SHP77 treated with DMSO at 0.1 percent for 48 hours (cell line): ENCODE measurements at places on chromosomes 3 and 15.

DNA sequence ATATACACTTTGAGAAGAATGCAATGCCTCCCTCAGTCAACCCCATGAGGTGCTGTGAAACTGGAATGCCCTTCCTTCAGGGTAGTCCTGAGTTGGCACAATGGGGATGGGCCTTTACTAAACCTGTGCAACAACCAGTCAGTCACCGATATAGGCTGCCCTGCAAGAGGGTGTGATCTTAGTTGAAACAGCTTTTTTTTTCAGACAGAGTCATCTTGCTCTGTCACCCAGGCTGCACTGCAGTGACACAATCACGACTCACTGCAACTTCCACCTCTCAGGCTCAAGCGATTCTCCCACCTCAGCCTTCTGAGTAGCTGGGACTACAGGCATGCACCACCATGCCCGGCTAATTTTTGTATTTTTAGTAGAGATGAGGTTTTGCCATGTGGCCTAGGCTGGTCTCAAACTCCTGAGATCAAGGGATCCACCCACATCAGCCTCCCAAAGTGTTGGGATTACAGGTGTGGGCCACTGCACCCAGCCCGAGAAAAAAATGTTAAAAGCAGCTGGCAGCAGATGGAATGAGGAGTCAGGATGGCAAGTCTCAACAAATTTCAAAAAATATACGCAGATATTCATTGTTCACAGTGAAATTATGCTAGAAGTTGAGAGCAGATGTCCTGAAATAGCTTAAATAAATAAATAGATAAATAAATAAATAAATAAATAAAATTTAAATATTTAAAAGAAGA lies 31.8 kb downstream of the MYO5A start:
- no peak for DNase-seq

DNA sequence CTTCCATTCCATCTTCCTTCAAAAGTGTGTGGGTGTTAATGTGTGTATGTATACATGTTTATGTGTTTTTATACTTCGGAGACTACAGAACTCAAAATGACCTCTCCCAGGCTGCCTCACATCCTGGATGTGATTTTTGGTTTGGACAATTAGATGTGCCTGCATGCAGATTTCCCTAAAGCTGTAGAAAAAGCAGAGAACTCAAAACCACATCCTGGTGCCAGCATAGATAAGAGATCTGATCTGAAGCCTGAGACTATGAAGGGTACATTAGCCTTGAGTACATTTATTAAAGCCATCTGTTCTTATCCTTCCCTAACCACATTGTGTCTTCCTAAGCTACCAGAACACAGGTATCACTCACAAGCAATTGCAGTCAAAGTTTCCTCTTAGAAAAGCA lies 319.4 kb upstream of the RASGRP1 start:
- DNase-seq: no peak

- DNase-seq: no peak
Measured at GRCh38 chr3:195886181-195887141, 21.9 kb downstream of the TNK2 start.

- DNase-seq: no peak
Measured at GRCh38 chr3:53703630-53704362, 142.4 kb downstream of the CHDH start.

DNA sequence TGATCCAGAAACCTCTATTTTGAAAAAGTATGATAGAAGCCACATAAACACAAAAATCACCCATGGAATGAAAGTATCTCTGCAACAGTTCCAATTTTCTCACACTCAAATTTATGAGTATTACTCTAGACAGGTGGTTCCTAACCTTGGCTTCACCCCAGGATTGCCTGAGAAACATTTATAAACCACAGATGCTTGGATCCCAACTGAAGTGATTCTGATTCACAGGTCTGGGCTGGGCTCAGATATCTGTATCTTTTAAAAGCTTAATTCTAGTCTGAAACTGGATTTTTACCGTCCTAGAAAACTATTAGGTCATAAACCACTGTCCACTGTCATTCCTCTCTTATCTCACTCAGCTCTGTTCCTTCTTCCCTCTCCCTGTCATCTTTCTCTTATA lies 7.4 kb upstream of the SST start:
- DNase-seq: no peak

GRCh38 chr15:38053205-38053604 lies 118.8 kb downstream of the TMCO5A start:
- DNase-seq: no peak

DNA sequence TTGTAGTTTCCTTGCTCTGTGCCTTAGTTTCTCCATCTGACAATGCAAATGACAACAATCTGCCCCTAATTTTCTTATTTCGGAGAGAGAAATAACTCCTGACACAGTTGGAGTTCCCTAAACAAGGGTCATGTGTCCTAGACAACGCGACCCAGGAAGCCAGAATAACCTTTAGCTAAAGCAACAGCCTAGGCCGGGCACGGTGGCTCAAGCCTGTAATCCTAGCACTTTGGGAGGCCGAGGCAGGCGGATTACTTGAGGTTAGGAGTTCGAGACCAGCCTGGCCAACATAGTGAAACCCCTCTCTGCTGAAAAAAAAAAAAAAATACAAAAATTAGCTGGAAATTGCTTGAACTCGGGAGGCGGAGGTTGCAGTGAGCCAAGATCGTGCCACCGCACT lies 49.9 kb downstream of the MCF2L2 start:
- DNase-seq: no peak

DNA sequence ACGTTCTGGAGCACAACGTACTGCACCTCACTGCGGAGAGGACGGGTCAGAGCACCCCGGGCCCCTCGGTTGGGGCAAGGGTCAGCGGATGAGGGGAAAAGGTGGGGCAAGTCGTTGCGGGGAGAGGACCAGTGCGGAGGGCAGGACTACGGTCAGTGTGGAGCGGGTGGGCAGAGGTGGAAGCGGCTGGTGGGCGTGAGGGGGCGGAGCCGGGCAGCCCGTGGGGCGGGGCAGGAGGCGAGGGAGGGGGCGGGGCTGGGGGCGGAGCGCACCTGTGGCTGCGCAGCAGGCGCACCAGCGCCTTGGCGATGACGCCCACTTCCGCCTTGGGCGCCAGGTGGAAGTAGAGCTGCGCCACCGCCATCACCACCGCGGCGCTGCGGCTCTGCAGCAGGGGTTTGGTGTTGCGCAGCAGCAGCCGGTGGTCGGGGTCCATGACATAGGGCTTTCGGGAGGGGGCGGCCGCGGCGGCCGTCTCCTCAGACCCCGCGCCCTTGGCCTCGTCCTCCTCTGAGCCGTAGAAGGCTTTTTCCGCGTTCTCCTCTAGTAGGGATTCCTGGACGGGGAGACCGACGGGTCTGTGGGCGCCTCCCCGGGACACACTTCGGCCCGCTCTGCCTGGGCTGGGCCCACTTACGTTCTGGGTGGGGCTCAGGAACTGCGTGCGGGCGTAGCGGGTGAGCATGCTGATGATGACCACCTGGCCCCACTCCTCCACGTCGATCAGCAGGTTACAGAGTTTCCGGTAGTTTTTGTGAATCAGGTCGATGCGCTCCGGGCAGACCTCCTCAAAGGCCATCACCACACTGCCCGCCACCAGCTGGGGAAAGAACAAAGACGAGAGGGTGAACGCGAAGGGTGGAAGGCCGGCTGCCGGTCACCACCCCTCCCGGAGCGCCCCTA lies 29.2 kb downstream of the AP3B2 start:
- DNase-seq: no peak

DNA sequence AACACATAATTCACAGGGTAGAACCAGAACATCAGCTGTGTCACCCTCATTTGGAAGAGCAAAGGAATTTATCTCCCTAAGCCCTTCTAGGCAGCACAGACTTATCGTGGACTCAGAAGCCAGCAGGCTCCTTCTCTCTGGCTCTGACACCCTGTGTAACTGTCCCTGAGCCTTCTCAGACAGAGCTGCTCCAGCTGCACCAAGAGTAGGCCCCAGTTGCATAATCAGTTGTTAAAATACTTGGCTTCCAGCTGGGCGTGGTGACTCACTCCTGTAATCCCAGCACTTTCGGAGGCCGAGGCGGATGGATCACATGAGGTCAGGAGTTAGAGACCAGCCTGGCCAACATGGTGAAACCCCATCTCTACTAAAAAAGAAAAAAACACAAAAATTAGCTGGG lies 49.4 kb upstream of the ACVR2B start:
- no peak for DNase-seq

DNA sequence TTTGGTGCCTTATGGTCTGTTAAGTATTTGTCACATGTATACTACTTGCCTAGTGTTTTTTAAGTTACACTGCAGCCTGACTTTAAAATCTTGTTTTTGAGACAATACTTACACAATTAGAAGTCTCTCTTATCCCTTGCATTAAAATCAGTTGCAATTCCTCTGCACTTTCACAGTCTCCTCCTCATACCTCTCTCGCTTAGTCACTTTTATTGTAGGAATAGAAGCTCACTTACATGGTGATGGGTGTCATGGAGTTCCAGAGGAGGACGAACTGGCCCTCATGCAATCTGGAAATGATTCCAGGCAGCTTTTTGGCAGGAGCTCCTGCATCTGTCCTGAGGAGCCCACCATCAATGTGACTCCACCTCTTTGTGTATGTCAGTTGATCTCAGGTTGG lies 238.4 kb upstream of the TBC1D5 start:
- no peak for DNase-seq

DNA sequence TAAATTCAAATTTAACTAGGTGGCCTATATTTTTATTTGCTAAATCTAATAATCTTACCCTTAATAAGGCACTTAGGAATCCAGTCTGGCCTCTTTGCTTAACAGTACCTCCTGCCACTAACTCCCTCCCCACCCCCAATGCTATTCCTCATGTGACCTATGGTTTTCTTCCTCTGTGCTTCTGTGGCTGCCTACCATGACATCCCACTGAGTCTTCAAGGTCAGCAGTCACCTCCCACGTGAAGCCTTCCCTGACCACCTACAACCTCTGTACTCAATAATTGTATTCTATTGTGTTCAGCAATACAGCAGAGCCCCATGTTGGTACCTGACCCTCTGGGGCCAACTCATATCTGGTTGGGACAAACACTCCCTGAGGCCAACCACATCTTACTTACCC lies 9.7 kb downstream of the PARP16 start:
- DNase-seq: no peak

DNA sequence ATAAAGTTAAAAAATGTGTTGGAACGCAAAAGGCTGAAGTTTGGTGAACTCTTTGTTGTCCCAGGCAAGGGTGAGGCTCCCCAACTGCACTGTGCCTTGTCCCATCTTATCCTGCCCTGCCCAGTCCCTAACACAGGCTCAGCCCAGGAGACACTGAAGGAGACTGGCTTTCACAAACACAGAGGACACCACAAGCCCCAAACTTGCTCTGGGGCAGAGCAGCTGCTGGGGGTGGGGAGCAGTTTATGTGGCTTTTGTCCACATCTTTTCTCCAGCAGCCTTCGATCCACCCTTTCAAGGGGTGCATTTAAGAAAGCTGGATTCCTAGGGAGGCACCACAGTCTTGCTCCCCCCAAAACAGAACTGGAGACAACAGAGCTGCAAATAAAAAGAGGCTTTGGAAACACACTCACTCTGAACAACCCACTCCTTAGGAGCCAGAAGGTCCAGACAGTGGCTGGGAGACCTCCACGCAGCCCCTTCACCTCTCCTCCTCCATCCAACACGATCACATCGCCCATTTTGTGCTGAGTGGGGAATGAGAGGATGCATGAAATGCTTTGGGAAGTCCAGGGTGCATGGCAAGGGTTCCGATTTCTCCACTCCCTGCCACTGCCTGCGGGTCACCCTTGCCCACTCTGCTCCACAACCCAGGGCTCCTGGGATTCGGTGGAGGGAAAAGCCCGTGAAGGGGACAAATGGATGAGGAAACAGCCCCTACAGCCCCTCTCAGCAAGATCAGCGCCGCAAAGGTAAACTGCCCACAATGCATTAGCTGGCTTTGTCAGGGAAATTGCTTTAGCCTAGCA lies 260.5 kb upstream of the TLE3 start:
- no peak for DNase-seq

DNA sequence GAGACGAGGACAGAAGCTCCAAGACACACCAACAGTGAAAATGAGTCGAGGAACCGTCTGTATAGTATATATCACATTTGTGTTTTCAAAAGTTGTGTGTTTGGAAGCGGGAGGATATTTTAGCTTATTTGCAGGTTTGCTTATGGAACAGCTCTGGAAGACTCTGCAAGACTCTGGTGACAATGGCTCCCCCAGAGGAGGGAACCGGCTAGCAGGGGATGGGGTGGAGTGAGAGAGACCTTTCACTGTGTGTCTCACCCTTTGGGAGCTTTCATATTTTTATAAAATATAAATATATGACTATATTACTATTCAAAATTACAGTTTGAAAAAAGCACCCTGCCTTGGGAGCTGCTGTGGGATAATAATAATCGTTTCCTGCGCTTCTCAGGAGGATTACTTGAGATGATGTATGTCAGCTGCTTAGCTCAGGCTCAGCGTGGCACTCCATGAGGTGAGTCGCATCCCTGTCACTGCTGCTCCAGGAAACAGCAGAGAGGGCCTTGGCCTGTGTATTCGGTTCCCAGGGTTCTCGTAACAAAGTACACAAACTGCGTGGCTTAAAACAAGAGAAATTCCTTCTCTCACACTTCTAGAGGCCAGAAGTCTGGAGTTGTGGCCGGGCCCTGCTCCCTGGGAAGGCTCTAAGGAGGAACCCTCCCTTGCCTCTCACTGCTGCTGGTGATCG lies 183.9 kb downstream of the FAM43A start:
- no peak for DNase-seq

DNA sequence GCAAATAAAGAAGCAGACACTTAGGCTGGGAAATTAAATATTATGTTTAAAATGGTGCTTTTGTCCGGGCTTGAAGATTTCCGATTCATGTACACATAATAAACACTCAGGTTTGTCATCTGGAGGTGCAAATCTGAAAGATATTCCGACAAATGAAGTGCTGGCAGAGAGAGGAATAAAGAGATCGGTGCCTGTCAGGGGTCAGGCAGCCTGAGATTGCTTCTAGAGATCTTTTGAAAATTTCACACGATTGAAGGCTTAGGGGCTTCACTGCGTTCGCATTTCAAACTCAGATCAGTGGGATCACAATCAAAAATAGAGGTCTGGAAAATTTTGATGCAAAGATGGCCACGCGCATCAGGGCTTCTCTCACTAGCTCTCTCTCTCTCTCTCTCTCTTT lies 33.2 kb downstream of the NR2F2 start:
- no peak for DNase-seq

GRCh38 chr3:63976872-63977200 lies 46.5 kb downstream of the PSMD6 start:
- no peak for DNase-seq

DNA sequence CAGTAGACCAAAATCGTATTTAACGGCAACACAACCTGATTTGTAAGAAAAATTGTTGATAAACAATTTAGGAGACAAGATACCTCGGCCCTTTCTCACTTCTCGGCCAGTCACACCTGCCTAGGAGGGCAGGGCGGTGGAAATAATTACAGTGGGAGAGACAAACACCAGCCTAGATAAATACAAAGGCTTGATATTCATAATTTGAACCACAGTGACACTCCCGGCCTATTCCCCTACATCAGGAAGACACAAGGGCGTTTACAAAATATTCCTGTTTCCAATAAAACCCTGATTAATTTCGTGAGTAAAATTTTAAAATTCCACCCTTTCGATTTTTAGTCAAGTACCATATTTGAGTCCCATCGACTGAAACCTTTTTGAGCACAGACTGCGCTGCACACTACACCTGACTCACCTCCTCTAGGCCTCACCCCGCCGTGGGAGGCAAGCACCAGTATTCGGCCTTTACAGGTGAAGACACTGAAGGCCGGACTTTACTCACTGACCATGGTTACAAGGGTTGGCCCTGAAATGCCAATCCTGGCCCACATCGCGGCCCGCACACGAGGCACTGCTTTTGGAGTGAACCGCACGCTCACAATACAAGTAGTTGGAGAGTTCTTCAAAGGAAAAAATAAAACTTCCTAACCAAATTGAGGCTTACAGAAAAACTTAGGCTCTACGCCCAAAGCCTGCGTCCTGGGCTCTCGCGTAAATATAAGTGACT lies 794 bp downstream of the ARPP19 start:
- DNase-seq: no peak

GRCh38 chr3:21392526-21392925 lies 358.5 kb downstream of the ZNF385D start:
- no peak for DNase-seq
